ENCODE measurements at places on chromosomes 4 and X.

- DNase-seq, result no peak
Observed at GRCh38 chr4:87017580-87018342, 83.0 kb downstream of the AFF1 start.

- DNase-seq, result no peak
Observed at GRCh38 chrX:34886011-34886410, 56.6 kb upstream of the FAM47B start.

DNA sequence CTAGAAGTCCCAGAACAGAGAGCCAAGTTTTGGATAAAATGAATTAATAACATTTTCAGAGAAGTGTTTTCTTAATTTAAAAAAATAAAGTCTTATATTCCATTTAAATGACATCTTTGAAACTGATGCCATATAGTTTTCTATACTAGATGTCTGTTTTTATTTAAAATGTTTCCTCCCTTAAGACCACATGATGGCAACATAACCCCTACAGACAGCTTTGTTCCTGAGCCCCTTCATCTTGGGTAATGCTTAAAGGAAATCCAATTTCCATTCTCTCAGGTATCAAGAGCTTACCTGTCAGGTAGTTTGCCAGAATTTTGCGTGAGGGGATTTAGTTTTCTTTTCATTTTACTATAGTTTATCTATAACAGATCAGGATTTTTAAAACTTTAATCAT, 181.4 kb upstream of the UGT8 start:
- no peak for DNase-seq

GRCh38 chr4:89024051-89024675, 32.8 kb downstream of the FAM13A start:
- peak; percentile 81 for DNase-seq

GRCh38 chr4:99868126-99868596, 26.1 kb downstream of the LAMTOR3 start:
- DNase-seq, result no peak

Data from kidney glomerular epithelial cell (primary cell).